ENCODE measurements at places on chromosomes 2 and 18.

DNA sequence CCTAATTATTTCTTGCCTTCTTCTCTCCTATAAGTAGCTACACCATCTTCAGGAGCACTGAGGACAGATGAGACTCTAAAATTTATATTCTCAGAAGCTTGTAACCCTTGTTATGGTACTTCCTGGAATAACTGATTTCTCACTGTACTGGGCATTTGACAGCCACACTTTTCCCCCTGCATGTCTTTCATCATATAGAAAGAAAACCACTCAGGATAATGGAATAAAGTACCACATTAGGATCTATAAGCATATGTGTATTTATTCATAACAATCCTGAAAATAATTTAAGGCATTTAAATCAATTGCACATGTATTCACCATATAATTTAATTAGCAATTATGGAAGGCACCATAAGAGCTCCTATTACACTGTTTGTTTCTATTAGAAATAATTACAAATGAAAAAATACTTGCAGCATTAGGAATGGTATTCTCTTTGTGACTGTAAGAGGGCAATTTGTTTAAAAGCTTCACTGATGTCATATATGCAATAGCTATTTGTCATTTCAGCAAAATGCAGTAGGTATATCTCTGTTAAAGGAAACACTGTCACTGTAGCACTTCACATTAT is 216.9 kb upstream of the FSHR start:
- DNase-seq, result no peak

- no peak for DNase-seq
These were observed 55.5 kb downstream of the ARHGAP28 start for GRCh38 chr18:6785001-6785400.

DNA sequence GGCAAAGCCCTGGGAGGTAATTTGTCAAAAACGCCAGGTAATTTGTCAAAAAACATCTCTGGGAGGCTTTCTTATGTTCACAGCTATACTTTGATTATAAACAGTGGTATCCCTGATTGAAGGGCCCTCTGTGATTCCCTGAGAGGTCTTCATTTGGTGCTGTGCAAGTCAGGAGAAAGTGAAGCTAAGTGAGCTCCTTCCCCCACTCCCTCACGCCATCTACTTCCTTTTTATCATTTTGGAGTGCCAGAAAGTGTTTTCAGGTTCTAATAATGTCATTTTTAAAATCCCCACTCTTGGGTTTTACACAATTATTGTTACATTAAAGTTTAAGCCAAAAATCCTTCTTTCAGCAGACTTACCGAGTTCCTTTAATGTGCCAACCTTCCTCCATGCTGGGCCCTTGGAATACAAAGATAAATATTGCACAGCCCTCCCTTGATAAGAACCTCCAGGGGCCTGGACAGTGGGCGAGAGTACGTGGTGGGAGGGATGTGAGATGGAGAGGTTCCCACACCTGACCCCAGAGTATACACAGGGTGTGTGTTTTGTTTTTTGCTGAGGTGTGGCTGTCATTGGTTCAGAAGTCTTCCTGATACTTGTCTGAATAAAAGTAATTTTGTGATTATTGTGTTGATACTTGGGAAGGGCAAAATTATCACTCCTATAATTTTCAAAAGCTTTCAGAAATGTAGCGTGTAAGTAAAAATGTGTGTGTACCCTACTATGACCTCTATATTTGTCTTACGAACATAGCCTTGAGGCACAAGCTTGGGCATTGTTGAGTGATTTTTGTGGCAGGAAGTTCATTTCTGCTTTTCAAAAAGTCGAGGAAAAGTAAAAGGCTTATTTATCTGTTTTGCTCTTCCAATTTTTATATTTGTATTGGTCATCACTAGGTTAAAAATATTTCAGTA is 8.2 kb downstream of the MAPRE2 start:
- DNase-seq, result no peak

DNA sequence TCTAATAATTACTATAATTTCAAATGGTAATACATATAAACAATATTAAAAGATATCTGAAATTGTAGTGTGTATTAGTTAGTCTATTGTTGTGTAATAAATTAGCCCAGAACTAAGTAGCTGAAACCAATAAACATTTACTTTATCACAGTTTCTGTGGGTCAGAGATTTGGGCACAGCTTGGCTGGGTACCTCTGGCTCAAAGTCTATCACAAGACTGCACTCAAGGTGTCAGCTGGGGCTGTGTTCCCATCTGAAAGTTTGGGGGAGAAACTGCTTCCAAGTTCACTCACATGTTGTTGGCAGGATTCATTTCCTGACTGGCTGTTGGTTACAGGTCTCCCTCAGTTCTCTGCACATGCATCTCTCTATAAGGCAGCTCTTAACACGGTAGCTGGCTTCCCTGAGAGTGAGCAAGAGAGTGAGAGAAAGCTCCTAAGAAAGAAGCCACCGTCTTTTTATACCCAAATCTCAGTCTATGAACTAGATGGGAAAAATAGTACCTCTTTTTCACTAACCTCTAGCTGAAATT is 25.6 kb upstream of the WIPF1 start:
- DNase-seq, result no peak

DNA sequence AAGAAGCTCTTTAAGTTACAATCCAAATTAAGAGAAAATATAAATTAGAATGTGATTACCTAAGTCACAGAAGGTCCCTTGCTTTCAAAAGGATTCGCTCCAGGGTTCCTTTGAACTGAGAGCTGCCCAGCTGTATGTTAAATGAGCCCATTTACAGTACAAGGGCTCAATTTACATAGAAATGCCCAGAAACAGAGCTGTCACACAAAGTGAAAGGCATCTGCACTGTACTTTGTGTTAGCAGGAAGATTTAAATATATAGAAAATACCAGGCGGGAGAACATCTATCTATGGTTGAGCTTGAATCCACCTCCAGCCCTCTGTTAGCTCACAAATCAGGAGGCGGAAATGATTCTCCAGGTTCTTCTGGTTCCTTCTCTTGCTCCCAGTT is 272.9 kb downstream of the PAX3 start:
- DNase-seq, result no peak

- DNase-seq, result no peak
These were observed 199.2 kb downstream of the EPHA4 start for GRCh38 chr2:221372907-221373306.

DNA sequence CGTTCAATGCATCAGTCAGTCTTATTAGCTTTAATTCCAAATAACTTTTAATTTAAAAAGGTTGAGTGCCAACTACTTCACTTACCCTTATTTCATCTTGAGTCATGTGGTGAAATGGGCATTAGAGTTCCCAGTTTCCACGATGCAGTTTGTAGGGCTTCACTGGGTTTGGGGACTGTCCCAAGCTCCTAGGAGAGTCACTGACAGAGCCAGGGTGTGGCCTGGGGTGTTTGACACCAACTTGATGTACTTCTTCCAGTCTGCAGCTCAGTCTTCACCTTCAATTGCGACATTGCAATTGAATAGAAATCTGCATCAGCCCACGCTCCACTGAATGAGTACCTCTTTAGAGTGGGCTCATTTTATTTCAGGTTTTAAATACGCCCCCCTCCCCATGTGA is 165.3 kb downstream of the ARL4C start:
- DNase-seq, result no peak

- DNase-seq, result no peak
These were observed 1287.8 kb upstream of the TMEFF2 start for GRCh38 chr2:193482557-193482956.

- no peak for DNase-seq
These were observed 266.7 kb upstream of the MGAT5 start for GRCh38 chr2:133986881-133987795.

- DNase-seq, result no peak
These were observed 545 bp downstream of the MPP4 start for GRCh38 chr2:201697899-201698298.

- no peak for DNase-seq
These were observed 473.9 kb upstream of the HS6ST1 start for GRCh38 chr2:128792476-128793054.

GRCh38 chr2:174717273-174717672 is 47.0 kb downstream of the CHRNA1 start:
- no peak for DNase-seq

- no peak for DNase-seq
These were observed 91.3 kb upstream of the CCDC141 start for GRCh38 chr2:179141206-179141605.

- DNase-seq, result no peak
These were observed 439.8 kb upstream of the LYPD1 start for GRCh38 chr2:133109772-133110171.

DNA sequence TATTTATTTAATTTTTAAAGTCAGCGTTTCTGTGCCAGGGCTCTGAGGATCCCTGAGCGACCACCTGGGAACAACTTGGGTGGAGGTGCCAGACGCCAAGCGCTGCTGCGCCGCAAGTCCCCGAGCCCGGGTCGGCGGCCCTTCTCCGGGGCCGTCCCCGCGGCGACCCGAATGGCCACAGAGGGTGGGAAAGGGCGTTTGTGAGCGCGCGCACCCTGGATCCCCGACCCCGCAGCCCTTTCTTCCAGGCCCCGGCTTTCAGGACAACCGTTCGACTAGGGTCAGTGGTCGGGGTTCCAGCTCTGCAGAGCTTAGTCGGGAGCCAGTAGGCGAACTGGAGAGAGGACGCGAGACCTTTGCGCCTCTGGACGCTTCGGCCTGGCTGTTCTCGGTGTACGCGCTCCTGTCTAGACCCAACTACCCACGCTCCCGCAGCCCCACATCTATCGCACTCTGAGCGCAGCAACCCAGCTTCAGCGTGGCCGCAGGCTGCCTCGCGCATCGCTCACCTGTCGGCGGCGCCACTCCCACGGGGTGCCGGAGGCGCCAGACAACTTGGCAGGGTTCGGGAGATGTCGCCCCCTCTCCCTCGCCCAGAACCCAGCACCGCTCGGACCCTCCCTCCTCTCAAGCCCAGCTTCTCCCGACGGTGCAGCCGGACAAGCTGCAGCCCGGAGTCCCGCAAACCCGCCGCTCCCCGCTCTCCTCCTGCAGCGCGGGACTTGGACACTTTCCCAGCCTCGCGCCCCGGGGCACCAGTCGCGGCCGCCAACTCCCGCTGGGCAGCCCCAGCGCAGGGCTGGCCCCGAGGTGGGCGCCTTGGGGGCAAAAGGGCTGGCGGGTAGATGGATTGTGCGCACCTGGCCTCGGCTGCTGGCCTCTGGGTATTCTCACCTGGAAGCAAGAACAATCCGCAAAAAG is 758 bp downstream of the LYPD1 start:
- no peak for DNase-seq

DNA sequence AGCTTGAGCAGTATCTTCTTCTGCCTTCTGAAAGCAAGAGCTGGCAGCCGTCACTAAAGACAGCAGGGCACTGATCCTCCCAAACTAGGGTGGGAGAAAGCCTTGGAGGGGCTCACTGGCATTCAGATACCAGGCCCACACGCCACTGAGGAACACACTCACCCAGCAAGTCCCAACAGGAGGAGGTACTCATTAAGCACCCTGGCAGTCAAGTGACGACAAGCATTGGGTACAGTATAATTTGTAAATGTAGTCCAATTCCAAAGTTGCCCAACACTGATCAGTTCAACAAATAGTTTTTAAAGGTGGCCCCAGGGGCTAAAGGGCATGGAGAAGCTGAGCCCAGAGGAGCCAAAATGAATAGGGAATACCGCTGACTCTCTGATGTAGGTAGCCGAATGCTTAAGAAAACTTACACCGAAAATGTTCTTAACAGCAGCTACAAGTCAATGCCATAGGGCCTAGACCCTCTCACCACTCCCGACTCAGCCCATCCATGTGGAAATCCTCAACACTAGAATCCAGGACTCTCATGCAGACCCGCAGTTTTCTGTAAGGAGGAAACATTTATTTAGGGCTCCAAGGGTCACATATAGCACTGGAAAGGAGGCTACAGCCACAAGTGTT is 9.9 kb downstream of the LIMS2 start:
- no peak for DNase-seq

GRCh38 chr2:123540291-123540690 is 484.8 kb upstream of the CNTNAP5 start:
- no peak for DNase-seq

GRCh38 chr2:31931916-31932315 is 78.9 kb downstream of the MEMO1 start:
- no peak for DNase-seq

DNA sequence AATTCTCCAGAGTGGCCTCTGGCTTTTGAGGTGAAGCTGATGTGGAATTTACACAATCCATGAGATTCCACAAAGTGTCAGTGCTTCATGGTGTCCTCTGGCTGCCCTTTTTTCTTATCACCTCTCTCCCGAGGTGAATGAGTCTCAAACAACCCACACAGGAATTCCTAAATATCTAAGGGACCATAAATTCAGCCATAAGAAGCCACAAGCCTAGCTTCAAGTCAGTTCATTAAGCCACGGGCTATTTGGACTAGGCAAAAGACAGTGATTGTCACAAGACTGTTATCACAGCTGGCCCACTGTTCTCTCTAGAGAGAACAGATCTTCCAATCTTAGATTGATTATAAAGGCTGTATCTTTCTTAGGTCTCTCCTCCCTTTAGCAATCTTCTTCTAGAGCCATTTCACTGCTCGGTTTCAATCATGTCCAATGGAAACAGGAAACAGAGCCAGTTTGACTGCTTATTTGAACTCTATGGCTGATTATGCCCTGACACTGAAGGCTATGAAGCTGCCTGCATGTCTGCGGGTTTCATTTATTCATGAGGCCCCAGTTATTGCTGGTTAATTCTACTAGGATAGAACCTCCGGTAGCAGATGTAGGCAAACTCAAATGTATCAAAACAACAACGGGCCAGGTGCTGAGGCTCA is 4.1 kb downstream of the NEMP2 start:
- DNase-seq, result no peak

DNA sequence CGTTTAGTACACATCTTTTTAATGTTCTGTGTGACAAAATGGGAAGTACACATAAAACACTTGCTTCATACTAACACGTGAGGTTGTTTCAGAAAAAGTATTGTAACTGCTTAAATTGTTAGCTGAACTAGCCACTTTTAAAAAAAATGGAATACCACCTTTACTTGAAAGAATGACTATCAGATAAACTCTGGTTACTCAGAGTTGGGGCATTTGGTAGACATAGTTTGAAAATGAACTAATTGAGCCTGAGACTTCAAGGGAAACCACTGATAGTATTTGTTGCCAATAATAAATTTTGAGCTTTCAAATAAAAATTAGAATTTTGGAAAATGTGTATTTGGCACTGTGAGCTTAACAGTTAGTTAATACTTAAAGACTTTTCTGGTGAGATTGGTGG is 103.0 kb upstream of the FBXO11 start:
- DNase-seq, result no peak

GRCh38 chr18:2050702-2051201 is 520.6 kb downstream of the METTL4 start:
- DNase-seq, result no peak

GRCh38 chr2:136234261-136234660 is 116.3 kb upstream of the CXCR4 start:
- DNase-seq, result no peak
